ENCODE measurements at places on chromosomes 6 and 20.
A peak's percentile ranks its signal among the peaks of the same experiment; 100 is the strongest.

- DNase-seq: no peak
Observed at GRCh38 chr6:147508042-147508865, at the start of gene SAMD5. TSS of gene SAMD5 (plus strand) at chr6:147508690. CDS start at chr6:147508929, 239 bp downstream.

GRCh38 chr6:81075974-81076373 lies 676.5 kb downstream of the TENT5A start:
- no peak for DNase-seq

DNA sequence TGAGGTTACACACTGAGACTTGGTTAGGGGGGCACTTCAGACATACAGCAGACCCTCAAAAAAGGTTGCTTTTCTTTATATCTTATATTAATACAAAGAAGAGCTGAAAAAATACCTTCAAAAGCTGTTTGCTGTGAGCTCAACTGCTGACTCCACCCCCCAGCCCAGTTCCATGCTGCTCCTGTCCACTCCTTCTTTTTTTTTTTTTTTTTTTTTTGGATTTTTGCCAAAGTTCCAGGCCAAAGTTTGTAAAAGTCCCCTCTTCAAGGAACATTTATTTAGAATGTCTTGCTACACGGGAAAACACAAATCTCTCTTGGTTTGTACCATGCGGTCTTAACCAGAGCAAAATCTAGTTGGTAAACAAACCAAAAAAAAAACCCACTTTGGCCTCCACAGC lies 85.3 kb upstream of the AKAP12 start:
- no peak for DNase-seq

GRCh38 chr20:5316188-5317158 lies at the start of gene PROKR2:
TSS of gene PROKR2 (minus strand) at chr20:5316954. CDS start at chr20:5314369, 2,585 bp downstream.
- no peak for DNase-seq

- DNase-seq: no peak
Observed at GRCh38 chr6:147156799-147157382, 47.3 kb upstream of the STXBP5 start.

GRCh38 chr20:47118641-47119040 lies 224.0 kb downstream of the EYA2 start:
- no peak for DNase-seq

DNA sequence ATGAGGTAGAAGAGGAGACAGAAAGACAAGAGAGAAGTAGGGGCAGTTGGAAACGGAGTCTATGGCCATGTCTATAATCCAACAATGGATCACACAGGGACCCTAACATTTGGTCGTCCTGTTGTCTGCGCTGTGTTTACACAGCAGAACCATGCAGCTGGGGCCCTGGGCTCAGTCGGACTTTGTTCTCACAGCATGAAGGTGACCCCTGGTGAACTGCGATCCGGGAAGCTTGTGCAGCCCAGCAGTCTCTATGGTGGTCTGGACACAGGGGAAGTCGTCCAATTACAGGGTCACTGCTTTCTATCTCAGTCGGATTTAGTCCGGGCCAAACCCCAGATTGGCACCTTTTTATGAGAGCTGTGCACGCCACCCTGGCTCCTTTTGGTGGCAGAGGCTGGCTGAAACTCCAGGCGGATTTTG lies 153.6 kb downstream of the FOXA2 start:
- DNase-seq: no peak

DNA sequence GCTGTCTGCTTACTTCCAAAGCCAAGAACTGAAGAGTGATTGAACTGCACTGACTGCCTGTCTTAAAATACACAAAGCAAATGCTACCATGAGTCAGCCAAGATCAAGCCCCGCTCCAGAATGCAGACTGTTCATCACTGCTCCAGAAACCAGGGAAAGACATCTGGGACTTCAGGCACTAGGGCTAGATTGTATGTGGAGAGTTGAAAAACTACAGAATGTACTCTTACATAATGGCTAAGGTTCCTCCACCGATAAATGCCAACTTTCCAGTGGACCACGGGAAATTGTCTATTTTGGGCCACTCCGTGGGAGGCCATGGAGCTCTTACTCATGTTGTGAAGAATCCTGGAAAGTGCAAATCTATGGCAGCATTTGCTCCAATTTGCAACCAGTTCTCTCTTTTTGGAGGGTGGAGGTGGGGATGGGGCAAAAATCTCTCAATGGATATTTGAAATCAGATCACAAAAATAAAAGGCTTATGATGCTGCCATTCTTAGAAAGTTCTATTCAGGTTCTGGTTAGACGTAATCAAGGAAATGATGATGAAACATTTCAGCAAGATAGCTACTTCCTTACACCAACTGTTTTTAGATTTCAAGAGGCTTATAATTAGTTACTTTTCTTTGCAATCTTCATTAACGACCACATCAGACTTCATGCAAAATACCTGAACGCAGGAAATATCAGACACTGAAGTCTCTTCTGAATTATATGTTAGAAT lies 11.8 kb upstream of the CAP2 start:
- no peak for DNase-seq

DNA sequence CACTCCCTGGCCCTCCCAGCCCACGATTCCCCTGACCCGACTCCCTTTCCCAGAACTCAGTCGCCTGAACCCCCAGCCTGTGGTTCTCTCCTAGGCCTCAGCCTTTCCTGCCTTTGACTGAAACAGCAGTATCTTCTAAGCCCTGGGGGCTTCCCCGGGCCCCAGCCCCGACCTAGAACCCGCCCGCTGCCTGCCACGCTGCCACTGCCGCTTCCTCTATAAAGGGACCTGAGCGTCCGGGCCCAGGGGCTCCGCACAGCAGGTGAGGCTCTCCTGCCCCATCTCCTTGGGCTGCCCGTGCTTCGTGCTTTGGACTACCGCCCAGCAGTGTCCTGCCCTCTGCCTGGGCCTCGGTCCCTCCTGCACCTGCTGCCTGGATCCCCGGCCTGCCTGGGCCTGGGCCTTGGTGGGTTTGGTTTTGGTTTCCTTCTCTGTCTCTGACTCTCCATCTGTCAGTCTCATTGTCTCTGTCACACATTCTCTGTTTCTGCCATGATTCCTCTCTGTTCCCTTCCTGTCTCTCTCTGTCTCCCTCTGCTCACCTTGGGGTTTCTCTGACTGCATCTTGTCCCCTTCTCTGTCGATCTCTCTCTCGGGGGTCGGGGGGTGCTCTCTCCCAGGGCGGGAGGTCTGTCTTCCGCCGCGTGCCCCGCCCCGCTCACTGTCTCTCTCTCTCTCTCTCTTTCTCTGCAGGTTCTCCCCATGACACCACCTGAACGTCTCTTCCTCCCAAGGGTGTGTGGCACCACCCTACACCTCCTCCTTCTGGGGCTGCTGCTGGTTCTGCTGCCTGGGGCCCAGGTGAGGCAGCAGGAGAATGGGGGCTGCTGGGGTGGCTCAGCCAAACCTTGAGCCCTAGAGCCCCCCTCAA lies at the start of gene LTA:
Gene LTA, plus strand, starts transcription at position 249 of the 871 bp plus-strand sequence. Its CDS starts 454 bp downstream, at position 703.
- peak; percentile 89 for DNase-seq

- no peak for DNase-seq
Observed at GRCh38 chr6:129901910-129902309, 40.8 kb upstream of the TMEM244 start.

DNA sequence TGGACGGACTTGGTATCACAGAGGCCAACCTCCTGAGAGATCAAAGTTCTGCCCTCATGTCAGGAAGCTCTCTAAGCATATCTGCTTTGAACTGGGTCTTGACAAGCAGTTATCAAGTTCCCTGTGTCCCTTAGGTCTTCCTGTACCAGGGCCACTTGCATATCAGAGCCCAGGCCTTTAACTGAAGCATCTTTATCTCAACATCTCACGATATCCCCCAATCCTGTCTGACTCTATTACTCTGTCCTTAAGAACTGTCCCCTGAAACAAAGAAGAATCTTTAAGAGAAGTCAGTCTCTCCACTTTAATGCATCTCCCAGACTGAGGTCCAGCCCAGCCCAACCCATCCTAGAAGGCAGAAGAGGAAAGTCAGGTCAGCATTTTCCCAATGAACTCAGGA lies 8.2 kb downstream of the MAS1L start:
- DNase-seq: no peak

DNA sequence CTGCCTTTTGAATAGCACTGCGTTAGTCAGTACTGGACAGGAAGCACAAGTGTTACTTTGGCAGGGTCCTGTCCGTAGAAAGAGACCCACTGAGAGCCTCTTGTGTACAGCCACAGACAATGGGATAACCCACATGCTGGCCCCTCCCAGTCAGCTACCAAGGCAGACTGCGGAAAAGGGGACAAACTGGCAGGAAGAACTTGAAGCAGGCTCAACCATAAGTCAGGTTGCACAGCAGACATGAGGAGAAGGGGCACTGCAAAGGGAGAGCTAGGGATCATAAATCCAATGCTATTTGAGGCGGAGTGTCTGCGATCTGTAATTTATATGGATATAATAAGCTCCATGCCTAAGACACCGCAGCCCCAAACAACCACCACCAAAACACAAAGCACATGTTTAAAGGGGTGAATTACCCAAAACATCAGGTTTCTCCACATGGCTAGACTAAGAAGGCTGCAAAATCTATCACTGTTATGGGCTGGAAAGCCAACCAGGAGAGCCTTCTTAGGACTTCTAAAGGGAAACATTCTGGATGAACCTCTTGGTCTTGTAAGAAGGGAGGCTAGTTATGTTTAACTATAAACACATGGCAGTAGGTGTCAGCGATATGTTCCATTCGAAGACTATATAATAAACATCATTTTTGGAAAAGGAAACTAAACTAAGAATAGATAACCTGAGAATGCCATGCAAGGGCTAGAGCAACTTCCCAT lies 141.7 kb downstream of the BACH2 start:
- no peak for DNase-seq

- DNase-seq: no peak
Observed at GRCh38 chr6:91864911-91865310, 1278.0 kb upstream of the MAP3K7 start.

DNA sequence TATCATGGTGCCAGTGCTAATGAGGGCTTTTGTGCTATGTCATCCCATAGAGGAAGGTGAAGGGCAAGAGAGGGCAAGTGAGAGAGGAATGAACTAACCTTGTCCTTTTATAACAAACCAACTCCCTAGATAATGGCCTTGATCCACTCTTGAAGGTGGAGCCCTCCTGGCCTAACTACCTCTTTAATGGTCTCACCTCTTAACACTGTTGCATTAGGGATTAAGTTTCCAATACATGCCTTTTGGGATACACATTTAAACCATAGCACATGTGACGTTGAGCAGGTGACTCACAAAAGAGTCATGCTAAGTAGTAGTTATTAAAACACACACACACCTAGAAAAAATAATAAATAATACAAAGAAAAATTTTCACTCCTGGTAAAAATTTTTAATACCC lies 36.9 kb downstream of the CCN2 start:
- DNase-seq: no peak

DNA sequence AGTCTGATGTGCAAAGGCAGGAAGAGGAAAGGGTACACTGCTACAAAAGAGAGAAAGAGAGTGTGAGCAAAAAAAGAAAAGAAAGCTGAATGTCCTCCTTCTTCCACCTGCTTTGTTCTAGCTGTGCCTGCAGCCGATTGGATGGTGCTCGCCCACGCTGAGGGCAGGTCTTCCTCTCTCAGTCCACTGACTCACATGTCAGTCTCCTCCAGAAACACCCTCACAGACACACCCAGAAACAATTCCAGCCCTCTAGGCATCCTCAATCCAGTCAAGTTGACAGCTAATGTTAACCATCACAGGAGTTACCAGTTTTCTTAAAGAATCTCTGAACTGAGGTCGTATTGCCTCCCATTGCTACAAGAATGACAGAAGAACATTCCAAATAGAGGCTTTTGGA lies 411.9 kb upstream of the SASH1 start:
- no peak for DNase-seq

DNA sequence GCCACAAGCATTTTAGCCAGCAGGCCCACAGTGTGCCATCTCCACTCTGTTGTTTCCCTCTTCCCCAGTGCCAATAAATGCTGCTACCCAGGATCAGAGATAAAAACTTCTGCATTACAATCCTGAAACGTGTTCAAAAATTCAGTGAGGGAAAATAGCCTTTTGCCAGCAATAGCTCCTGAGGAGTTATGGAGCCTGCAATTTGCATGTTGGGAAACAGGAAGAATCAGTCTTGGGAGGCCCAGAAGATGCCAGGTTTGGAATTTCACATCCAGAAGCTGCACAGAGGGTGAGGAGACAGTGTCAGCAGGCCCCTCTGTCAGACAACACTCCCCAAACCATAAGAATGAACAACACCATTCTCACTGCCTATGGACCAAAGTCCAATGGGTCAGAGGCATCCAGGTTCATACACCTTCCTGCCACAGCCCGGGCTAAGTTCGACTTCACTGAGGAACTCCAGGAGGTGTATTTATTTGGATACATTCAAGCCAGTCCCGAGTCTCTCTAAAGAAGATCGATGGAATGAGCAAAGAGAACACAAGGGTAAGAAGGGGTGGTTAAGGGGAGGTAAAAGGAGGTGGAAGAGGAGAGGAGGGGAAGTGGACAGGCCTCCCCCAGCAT lies 20.8 kb downstream of the RRBP1 start:
- no peak for DNase-seq

GRCh38 chr6:151121900-151122299 lies 117.9 kb upstream of the AKAP12 start:
- no peak for DNase-seq

DNA sequence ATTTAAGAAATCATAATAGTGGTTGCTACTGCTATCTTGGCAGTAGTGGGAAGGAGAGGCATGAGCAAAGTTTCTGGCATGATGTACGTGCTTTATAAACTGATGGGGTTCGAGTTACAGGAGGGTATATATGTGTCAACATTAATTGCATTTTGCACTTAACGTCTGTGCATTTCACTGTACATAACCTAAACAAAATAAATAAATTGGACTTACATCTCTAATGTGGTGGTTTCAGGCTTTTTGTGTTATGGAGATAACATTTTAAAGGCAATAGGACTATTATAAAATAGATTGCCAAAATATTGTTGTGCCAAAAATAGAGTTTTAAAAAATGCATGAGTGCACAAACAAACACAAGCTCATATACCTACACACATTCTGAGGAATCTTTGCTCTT lies 1001.1 kb upstream of the GJE1 start:
- no peak for DNase-seq

DNA sequence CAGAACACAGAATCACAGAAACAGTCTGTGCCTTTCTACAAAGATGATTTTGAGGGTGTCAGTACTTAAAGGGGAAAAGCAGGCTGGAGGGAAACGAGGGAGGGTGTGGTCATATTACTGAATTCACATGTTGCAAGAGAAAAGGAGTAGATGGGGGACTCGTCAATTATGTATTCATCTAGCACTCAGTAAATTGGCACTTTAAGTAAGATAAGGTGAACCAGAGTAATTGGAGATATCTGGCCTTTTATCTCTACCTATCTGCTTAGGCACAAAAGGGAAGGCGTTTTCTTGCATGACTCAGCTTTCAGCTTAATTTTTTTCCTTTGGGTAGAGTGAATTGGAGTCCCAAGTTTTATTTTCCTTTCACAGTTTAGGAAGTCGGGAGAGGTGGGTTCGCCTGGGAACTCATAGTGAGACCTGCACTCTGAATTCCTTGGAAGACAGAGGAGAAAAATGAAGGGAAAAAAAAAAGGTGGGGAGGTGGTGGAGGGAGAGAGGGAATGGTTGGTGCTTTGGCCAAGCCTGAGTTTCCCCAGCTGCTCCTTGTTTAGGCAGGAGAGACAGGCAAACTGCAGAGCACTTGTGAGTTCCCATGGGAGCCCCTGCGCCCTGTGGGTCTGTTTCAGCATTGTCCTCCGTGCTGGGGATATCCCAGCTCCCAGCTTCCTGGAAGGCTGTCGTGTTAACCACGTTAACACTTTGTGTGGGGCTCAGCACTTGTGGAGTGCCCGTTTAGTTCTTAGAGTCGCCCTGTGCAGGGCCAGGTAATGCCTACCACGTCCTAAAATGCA lies 19.7 kb upstream of the GTSF1L start:
- DNase-seq: no peak
